Activated CD8-positive, alpha-beta memory T cell treated with anti-CD3 and anti-CD28 coated beads for 1 hour (primary cell): ENCODE measurements at places on chromosomes 7 and 10.
A peak's percentile ranks its signal among the peaks of the same experiment; 100 is the strongest.

GRCh38 chr10:119663866-119664698 is 12.9 kb downstream of the BAG3 start:
- no peak for DNase-seq

- DNase-seq = peak; percentile 65
These were observed at the start of gene PALS2 for GRCh38 chr7:24572997-24573553. Gene PALS2 (plus strand): TSS chr7:24573452. CDS start chr7:24623668, 50,216 bp downstream.

GRCh38 chr10:98316661-98317060 is 48.7 kb upstream of the LOXL4 start:
- no peak for DNase-seq

GRCh38 chr10:68586606-68587305 is 26.6 kb downstream of the TET1 start:
- DNase-seq = no peak

DNA sequence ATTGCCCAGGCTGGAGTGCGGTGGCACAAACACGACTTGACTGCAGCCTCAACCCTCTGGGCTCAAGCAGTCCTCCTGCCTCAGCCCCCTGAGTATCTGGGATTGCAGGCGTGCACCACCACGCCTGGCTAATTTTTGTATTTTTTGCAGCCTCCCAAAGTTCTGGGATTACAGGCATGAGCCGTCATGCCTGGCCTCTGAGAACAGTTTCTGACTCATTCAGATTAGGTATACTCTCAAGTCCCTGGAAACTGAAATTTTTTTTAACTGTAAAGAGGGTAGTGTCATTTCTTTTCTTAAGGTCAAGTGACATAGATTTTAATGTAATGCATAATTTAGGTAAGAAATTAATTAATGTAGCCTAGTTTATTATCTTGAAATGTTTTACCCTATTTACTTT is 104.7 kb downstream of the SEPTIN7 start:
- no peak for DNase-seq

GRCh38 chr7:65812281-65812680 is 60.6 kb upstream of the VKORC1L1 start:
- DNase-seq = no peak

DNA sequence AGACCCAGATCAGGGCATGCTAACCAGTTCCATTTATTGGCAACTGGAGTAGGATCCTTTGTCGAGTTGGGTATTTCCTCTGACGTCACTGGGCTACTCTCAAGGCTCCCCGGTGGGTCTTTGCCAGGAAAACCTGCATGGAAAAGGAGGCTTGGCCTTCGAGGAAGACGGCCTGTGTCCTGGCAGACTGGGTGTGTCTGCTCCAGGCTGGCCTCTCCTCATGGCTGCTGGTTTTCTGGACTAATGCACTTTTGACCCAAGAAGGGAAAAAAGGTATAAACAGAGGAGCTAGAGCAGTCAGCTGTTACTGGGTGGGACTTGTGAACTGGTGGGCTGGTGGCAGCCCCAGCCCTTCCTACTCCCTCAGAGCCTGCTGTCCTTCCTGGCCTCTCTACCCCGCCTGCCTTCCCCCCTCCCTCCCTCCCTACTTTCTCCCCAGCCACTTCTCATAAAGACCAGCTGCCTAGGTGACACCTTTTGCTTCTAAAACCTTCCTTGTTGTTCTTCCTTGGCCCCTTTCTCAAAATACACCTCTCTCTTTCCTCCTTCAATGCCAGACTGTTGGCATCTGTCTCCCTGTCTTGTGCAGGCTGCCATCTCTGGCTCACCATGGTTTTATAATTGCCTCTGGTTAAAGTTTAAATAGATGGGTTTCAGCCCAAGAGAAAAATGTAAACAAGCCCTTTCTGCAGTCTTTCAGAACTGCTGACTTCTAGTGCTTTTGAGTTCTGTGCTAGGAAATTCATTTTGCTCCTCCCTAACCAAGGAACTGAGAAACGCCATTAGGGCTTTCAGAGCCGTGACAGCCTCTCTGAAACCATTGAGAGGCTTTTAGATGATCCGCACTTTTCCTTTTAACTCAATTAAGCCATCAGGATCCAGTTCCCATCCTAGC is 101.8 kb upstream of the MKLN1 start:
- DNase-seq = no peak

GRCh38 chr7:11188529-11189310 is 215.0 kb downstream of the PHF14 start:
- DNase-seq = no peak

DNA sequence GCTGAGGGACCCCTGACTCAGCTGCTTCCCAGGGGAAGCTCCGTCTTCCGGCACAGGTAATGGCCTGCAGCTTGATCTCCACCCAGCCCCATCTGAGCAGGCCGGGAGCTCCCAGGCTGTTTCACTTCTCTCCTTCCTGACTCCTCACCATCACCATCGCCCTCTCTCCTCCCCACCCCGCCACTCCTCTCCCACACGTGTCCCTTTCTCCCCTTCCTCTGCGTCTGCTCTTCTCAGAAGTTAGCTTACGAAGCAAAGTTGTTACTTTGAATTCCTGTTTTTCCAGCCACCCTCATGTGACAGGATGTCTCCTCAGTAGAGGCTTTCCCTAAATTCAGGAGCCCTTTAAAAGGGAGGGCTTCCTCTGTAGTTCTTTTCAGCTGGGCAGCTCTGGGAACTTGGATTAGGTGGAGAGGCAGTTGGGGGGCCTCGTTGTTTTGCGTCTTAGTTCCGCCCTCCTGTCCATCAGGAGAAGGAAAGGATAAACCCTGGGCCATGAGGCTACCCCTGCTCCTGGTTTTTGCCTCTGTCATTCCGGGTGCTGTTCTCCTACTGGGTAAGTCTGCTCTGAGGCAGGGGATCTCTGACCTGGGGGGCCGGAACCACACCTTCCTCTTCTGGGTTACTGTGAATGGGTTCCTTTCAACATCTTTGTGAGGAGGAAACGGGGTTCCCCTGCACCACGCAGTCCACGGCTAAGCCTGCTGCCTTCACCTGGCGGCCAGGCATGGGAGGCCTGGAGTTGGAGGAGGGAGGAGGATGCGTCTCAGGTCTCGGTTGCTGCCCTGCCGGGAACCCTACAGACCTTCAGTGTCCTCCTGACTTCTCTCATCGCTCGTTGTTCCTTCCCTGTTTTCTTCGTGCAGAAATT is at the start of gene MRC1:
Gene MRC1 (plus strand): TSS at position 378 of the 871 bp plus-strand sequence. CDS start 118 bp downstream, at position 496.
- DNase-seq = no peak

- DNase-seq = no peak
These were observed 70.5 kb downstream of the SHH start for GRCh38 chr7:155741805-155742204.

DNA sequence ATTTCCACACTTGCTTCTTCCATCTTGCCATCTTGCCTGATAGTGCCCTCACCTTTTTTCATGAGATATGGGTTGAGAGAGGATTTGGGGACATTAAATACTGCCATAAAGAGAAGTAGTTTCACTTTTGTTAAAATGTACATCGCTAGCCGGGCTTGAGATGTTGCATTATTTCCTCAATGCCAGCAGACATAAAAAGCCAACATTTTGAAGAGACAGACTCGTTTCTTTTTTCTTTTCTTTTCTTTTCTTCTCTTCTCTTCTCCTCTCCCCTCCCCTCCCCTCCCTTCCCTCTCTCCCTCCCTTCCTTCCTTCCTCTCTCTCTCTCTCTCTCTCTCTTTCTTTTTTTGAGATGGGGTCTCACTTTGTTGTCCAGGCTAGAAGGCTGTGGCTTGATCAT is 17.9 kb downstream of the ENKUR start:
- no peak for DNase-seq

GRCh38 chr10:126504761-126505112 is 116.5 kb upstream of the ADAM12 start:
- no peak for DNase-seq

GRCh38 chr7:93238748-93239147 is 6.6 kb downstream of the VPS50 start:
- DNase-seq = no peak

- no peak for DNase-seq
These were observed 10.3 kb downstream of the FLNC start for GRCh38 chr7:128840326-128841170.

- no peak for DNase-seq
These were observed 660.5 kb downstream of the LRMDA start for GRCh38 chr10:76091926-76092325.

DNA sequence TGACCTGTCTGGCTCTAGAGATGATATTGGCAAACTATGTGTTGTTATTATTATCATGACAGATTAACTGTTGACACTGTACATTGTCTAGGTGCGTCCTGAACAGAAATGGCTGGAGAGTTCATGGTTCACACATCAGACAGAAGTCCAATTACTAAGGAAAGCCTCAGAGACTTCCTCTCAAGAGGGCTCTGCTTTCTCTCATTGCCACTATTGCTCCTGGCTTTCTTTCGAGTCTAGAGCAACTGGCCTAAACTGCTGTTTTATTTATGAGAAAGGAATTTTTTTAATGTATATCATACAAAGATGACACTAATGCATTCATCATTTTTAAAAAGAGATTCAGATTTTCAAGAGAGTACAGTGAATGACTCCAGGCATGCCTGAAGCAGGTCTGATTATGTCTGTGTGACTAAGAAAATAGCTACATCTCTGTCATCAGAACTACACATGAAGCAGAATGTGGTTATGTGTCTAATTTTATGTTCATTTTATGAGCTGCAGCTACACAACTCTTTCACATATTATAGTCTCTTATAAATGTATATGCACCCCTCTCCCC is 30.4 kb downstream of the NRCAM start:
- no peak for DNase-seq

DNA sequence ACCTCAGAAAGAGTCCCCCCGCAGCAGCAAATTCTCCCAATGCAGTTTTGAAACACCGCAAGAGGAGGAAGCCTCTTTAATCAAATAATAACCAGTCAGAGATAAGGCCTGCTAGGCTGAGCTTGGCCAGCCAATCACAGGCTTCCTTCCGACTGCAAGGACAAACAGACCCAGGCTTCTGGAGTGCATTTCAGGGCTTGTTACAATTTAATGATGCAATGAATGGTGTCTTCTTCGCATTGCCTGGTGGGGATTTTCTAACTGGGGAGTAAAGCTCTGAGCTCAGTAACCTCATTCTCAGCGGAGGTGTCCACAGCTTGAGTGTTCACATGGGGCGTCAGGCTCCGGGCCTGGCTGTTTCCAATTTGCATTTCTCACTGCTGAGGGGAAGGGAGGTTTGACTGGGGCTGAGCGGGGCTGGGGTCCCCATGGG is 31.8 kb upstream of the GPAM start:
- DNase-seq = no peak

DNA sequence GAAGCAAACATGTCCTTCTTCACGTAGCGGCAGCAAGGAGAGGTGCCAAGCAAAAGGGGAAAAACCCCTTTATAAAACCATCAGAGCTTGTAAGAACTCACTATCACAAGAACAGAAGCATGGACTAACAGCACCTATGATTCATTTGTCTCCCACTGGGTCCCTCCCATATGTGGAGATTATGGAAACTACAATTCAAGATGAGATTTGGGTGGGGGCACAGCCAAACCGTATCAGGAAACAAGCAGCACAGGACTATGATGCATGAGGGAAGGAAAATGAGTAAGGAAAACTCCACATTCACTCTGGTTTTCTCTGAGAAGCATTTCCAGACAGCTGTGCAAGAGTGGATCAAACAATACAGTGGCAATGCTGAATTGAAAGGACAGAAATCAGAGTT is 81.6 kb downstream of the RSU1 start:
- DNase-seq = no peak

DNA sequence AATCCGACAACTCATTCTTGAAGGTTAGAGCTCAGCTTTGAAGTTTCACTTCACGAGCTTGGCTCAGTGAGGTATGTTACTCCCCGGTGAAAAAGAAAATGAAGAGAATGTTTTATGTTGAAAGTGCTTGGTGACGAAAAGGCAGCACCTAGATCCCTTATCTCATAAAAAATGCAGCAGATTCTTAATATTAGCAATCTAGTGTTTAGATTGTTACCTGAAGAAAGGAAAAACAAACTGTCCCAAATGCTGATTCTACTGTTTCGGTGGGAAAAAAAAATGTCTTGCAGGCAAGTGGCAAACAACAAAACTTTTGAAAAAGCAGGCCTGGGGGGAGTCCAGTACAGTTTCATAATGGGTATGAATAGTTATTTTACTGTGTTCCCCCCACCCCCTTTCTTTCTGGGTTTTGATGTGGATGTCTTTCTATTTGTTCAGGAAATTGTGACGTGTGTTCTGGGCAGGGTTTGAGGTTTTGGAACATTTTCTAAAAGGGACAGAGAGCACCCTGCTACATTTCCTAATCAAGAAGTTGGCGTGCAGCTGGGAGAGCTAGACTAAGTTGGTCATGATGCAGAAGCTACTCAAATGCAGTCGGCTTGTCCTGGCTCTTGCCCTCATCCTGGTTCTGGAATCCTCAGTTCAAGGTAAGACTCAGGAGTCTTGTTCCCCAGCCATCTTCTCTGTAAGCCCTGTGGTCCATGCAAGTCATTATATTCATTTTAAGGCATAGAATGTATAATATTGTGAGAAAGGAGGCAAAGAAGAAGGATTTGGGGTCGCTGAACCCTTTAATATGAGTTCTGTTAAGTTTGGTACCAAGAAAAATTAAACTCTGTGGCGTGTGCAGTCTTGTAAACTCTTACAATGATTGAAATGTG is at the start of gene SRGN:
Gene SRGN (plus strand): TSS at position 514 of the 881 bp plus-strand sequence. CDS start 55 bp downstream, at position 569.
- peak; percentile 49 for DNase-seq

- DNase-seq = no peak
These were observed 34.4 kb upstream of the SLC29A4 start for GRCh38 chr7:5248201-5248885.

GRCh38 chr10:33734393-33735155 is 400.1 kb upstream of the NRP1 start:
- DNase-seq = no peak

DNA sequence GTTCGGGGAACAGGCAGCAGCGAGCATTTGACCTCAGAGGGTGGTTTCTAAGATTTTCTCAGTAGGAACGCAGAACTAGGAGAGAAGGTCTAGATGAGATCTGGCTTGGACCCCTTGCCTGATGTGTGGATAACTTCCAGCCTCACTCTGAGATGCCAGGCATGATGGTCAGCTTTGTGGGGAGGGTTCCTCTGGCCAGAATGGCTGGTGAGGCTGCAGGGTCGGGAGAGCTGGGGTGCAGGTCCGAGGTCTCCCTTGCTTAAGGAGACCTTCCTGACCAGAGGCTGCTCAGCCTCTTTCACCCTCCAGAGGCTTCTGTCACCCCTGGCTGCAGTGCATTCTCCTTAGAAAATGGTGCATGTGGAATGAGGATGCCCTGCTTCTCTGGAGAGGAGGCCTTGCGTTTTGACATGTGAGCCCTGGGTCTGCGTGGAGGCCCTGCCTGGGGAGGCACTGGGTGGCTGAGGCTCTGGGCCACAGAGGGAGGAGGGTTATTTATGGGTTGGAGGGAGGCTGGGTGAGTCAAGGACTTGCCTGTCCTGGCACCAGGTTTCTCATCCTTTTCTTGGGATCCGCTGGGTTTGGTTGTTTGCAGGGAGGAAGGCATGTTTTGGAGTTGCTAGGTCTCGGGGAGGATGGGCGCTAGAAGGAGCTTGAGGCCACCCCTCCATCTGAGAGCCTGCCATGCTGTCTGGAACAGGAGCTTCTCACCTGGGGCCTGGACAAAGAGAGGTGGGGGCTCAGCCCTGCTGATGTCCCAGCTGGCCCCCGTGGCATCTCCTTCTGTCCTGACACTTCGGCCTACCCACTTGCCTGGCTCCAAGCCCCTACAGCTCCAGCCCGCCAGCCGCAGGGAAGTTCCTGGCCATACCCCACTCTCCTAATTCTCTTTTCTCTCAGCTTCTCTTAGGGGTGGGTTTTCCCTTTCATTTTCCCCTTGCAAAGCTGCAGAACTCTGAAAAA is 3.9 kb downstream of the FAM241B start:
- no peak for DNase-seq
